Peyer's patch (tissue), 4 donors: ENCODE measurements at places on chromosomes 7 and 10.

GRCh38 chr7:93053949-93054943, 63.5 kb downstream of the SAMD9 start:
- no peak for DNase-seq

DNA sequence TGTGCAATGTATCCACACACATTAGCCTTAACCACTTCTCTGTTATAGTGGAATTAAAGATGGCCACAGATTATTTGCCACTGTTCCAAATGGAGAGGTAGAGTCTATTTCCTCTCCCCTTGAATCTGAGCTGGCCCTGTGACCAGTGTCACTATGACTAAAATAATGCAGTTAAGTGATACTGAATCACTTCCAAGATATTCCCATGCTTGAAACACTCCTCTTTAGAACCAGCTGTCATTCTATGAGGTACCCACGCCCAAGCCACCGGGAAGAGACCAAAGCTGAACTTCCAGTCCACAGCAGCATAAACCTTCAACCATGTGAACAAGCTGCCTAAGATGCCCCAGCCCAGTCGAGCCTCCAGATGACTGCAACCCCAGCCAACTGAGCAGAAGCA, 2.1 kb upstream of the DHX32 start:
- no peak for DNase-seq

DNA sequence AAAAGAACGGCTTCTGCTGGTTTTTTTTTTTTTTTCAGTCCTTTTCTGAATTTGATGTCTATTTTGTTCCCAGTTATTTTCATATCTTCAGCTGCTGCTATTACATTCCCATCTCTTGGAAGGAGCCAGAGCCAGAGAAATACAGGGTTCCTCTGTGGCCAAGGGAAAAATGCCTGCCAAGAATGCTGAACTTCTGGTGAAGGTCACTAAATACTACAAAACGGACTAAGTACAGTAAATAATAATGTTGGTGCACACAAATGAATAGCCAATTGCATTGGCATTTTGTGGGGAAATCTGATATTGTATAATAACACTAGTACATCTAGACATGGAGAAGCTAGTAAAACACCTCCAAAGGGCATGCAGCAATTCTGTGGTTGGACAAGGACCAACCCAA, 56.3 kb upstream of the ZEB1 start:
- DNase-seq = no peak

- DNase-seq = no peak
Observed at GRCh38 chr10:15540727-15541126, 169.6 kb upstream of the FAM171A1 start.

DNA sequence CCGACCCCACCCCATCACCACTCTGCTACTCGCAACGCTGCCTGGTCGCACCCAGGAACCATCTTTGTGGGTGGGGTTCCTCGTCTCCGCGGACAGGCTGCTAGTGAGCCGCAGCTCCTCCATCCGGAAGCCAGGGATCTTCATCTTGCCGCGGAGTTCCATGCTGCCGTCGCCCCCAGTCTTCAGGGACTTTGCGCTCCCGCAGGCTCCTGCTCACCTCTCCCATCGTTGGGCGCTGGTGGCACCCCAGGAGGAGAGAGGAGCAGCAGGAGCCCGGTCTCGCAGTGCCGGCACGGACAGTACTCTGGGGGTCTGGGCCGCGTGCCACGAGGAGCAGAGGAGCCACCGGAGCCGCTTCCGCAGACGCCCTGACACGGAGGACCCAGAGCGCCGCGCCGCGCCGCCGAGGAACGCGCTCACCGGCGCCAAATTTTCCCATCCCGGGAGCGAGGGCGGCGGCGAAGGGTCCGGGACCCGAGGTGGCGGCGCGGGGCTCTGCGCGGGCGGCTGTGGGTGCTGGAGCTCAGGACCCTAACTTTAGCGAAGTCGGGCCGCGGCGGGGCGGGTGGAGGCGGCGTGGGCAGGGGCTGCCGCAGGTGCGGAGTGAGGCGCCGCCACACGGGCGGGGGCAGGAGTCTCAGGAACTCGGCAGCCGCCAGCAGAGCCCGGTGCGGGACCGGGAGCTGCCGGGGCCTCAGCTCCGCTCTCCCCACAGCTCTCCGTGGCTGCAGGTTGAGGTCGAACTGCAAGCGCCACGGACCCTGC, 750.1 kb upstream of the SORCS1 start:
- DNase-seq = no peak

DNA sequence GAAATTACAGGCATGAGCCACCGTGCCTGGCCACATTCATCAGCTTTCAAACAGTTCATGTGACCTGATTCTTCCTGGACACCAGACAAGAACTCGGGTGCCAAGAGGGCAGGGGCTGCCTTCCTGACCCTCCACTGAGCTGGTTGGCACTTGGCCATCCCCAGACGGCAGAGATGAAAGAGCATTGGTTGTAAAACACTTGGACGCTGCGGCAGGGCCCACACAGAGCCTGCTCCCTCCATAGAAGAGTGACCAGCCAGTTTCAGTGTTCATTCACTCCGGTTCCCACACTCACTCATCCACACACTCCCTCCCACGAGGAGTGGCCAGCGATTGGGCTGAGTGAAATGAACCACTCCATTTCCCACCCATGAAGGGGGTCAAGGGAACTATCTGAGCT, 112.3 kb downstream of the ITGB8 start:
- DNase-seq = no peak

DNA sequence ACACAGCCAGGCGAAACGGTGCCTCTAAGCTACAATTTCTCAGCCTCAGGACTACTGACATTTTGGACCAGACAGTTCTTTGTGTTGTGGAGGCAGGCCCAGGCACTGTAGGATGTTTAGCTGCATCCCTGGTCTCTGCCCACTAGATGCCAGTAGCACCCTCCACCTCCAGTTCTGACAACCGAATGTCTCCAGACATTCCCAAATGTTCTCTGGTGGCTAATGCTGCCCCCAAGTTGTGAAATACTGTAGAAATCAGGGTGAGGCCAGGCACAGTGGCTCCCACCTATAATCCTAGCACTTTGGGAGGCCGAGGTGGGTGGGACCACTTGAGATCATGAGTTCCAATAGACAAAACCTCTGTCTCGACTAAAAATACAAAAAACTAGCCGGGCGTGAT, 18.2 kb downstream of the HNRNPF start:
- DNase-seq = no peak

- no peak for DNase-seq
Observed at GRCh38 chr7:77413861-77414424, 2.2 kb downstream of the GSAP start.

DNA sequence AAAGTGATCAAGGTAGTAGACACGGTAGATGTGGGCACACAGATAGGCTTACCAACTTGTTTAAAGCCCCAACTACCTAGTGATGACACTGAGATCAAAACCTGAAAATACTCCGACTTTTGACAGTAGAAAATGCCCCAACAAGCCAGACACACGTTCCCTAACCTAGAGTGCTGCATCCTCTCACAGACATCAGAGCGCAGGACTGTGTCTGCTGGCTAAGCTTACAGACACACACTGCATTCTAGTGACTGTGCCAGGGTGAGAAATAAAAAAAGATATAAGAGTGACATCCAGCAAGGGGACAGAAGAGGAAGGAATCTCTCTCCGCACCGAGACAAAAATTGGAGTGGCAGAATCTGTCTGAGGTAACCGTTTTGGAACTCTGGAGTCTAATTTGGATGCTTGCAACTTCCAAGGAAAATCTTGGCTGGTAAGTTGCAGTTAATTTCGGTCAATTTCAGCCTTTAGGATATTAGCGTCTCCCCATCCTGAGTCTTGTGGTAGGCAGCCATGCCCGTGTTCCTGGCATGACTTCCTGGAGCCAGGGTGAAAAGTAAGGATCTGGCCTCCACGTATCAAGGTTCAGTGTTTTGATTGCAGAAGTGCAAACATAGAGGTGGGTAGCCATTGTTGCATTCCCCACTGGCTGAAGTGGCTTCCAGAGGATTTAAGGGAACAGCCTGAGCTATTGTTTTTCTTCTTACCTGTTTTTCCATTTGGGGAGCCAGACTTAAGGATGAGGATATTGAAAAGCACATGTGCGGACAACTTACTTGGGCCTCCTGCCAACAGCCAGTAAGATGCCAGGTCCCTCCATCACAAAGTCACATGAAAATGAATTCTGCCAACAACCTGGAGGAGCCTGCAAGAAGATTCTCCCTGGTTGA, 124.1 kb downstream of the SMURF1 start:
- peak; percentile 6 for DNase-seq

DNA sequence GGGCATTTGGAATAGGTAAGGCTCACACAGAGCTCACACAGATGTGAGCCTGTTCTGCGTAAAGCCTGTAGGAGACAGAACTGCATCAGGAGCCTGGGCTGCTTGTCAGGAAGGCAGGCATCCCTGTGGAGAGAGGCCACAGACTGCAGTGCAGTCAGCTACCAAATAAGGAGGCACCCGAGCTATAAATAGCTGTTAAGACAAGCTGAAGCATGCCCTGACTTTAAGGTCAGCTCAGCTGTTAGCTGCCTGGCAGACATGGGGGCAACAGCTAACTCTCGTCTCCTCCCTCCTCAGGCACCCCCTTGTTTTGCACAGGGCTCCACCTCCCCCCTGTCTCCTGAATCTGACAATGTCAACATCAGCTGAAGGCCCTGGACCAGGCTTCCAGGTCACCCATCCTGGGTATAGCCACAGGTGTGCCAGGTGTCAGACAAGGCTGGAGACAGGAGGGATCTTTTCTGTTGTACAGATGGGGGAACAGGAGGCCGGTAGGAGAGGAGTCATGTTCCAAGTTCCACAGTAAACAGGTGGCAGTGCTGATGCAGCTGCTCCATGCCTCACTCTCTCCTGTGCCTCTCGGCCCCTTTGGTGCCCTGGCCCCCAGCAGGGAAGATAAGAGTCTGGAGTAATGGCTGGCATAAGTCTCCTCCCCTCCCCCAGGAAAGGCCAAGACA, 27.6 kb upstream of the MKRN1 start:
- DNase-seq = no peak

DNA sequence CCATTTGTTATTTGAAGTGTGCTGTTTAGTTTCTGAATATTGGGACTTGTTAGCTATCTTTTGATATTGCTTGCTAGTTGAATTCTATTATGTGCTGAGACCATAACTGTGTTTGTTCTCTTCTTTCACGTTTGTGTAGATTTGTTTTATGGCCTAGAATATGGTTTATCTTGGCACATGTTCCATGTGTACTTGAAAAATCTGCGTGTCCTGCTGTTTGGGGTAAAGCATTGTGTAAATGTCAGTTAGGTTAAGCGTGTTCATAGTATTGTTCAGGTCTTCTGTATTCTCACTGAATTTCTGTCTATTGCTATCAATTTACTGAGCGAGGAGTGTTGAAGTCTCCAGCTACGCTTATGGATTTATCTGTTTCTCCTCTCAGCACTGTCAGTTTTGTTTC, 19.4 kb downstream of the MMP21 start:
- no peak for DNase-seq

- DNase-seq = no peak
Observed at GRCh38 chr10:69863580-69863979, 61.9 kb downstream of the COL13A1 start.

- peak; percentile 49 for DNase-seq
Observed at GRCh38 chr10:22340329-22341189, 4.7 kb upstream of the SPAG6 start.

DNA sequence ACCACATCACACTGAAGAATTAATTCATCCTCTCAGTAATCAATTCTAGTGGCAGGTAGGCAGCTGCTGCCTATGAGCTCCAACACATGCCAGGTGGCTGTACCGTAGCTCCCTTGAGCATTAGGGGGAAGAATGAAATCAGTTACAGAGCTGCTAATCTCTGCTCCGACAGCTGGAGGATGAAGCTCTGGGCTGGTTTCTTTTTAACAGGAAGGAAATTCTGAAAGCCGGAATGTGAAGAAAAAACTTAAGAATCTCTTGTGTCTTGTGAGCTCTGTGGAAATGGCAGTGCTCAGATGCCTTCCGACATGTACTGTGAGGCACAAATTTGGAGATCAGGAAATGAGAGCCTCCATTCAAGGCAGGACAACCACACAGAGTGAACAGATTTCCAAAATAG, 2.8 kb upstream of the AHCYL2 start:
- DNase-seq = no peak

GRCh38 chr10:7121154-7121797, 289.6 kb downstream of the SFMBT2 start:
- DNase-seq = peak; percentile 48
